NAMALWA (cell line): ENCODE measurements at places on chromosomes 4 and X.
A peak's percentile ranks its signal among the peaks of the same experiment; 100 is the strongest.

- no peak for DNase-seq
Observed at GRCh38 chrX:155956099-155956498, 41.4 kb upstream of the IL9R start.

GRCh38 chrX:131650637-131651410 lies 107.0 kb downstream of the OR13H1 start:
- no peak for DNase-seq

- no peak for DNase-seq
Observed at GRCh38 chr4:140097572-140097971, 56.4 kb downstream of the MAML3 start.

DNA sequence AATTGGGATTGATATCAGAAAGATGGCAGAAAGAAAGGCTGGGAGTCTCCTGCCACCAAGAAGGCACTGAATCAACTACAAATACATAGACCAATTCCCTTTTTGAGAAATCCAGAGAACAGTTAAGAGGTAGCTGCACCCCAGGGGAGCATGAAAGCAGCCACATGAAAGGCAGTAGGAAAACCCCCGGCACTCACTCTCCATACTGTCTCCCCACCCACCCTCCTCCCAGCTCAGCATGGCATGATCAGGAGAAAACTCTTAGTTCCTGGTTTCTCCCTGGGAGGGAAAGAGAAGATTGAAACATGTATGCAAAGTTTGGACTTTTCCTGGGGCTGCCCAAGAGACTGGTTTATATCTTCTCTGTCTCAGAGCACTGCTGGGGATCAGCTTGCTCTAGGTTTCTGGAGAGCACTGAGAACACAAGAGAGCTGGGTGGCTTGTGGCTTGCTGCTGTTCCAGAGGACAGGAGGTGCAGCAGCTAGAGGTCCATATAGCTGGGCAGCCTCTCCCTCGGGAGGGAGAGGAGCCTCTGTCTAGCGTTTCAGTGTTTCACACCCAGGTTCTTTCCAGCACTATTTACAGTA lies 305.7 kb downstream of the PDGFC start:
- DNase-seq, result no peak

GRCh38 chr4:47827343-47828047 lies 10.4 kb downstream of the CORIN start:
- no peak for DNase-seq

DNA sequence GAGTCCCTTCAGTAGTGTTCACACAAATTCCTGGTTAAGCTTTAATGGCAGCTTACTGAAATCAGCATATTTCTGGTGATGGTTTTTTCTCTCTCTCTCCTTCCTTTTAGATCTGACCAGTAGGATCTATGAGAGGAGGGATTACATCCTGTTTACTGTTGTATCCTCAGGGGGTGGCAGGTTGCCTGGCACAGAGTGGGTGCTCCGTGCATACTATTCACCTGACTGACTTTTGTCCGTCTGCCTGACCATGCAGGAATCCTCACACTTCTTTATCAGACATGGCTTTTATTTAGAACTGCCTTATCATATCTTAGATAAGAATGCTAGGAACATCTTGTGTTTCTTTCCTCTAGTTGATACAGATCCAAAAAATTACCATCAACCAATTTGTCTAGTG lies 29.6 kb downstream of the MCUB start:
- no peak for DNase-seq

DNA sequence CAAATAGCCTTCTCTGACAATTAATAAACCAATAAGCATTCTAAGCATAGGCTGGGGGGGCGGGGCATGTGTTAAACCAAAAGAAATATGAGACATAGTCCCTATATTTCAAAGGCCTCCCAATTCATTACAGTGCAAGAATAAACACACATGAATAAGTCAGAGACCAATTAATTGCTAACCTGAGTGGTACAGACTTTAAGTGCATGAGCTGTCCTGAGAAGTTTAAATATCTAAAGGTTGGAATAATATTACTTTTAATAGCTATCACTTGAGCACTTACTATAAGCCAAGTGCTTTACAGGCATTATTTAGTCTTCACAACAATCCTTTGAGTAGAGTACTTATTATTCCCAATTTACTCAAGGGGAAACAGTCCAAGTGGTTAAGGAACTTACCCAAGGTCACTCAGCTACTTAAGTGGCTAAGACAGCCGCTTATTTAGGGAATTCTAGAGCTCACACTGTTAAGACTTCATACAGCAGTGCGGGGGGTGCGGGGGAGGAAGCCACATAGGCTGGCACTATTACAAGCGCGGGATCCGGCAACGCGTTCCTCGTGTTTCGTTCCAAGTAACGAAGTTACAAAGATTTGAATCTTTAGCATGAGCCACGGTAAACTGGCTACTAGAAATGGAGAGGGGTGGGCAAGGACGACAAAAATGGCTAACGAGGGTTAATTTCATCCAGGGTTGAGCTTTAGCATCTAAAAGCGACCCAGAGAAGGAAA lies 1.4 kb downstream of the THOC2 start:
- DNase-seq, result no peak

DNA sequence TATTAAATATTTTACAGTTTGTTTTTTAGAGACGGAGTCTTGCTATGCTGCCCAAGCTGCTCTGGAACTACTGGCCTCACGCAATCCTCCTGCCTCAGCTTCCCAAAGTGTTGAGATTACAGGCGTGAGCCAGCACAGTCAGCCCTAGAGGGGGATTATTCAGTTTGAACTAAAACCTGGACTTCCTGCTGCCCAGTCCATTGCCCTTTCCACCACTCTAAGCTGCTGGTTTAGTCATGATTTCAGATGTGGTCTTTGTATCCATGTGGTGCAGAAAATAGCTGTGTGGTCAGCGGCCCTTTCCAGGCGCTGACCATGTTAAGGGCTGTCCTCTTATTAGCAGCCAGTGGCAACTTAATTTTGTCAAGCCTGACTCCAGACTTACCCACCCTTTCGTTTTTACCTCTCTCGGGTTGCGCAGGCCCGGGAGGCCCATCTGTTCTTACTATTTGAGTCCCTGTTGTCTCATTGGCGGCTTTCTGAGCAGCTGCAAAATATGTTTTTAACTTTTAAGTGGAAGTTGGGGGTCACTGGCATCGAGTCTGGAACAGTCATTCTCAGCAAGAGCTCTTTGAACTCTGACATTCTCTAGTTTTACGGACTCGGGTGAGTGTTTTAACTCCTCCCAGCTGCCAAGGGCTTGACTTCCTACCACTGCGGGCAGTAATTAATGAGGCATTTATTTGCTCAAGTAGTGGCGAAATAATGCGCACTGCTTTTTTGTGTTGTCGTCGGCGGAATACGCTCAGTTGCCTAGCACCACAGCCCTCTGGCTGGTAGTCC lies 773 bp upstream of the VMA21 start:
- DNase-seq, result peak; percentile 73

DNA sequence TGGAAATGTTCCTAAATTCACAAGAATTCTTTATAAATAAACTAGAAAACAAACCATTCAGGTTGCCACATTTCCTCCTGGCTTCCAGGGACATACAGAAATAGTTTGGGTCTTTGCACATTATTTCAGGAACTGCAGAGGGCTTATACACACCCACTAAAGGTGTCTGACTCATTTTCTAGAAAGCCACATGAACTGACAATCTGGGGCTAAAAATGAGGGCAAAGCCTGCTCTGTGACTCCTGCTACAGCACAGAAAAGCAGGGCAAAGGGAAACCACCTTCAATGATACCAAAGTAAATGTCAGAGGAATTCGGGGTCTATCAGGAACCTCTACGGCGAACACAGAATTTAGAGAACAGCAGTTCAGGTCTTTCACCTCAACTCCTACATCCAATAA lies 112.2 kb upstream of the MAP3K15 start:
- DNase-seq, result no peak

DNA sequence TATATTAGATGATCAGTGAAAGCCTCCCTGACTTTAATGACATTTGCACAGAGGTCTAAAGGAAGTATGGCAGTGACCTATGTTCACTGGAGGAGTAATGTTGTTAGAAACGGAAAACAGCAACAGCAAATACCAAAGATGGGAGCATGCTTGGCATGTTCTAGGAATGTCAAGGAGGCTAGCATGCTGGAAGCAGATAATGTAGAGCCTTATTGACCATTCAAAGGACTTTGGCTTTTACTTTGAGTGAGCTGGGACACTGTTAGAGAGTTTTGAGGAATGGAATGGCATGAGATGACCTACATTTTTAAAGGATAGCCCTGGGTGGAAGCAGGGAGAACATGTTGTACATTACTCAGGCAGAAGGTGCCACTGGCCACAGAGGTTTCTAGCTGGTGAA lies 6.0 kb downstream of the RPA4 start:
- no peak for DNase-seq

- DNase-seq, result no peak
Observed at GRCh38 chr4:181858741-181859140, 384.5 kb upstream of the TENM3 start.

- no peak for DNase-seq
Observed at GRCh38 chrX:40625294-40625693, 2.1 kb downstream of the MPC1L start.

DNA sequence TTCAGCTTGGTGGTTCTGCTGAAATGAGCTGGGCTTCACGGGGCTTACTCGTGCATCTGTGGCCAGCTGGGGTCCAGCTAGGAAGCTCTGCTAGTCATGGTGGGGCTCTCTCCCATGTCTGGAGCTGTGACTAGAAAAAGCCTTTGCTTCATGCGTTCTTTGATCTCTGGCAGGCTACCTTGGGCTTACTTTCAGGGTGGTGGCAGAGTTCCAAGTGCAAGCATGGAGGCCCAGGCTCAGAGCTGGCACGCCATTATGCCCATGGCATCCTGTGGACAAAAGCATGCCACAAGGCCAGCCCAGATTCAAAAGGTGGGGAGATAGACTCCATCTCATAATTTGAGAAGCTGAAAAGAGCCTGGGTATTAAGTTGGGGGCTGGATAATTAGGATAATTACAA lies 55.4 kb upstream of the GBA3 start:
- DNase-seq, result no peak

DNA sequence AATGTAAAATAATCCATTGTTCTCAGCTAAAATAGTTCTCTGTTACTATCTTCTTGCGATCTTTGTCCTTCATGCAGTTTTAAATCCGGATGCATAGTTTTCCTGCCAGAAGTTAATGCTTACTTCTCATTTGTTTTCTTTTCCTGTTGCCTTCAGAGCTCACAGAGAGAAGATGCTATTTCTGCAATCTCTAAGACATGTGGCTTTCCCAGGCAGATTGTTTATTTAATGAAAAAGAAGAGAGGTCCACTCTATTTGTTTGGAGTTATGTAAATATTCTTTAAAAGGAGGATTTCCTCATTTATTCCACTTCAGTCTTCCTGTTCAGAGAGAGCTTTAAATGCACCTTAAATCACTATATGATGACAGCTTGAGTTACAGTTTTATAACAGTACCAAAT lies 39.3 kb upstream of the HPGD start:
- DNase-seq, result no peak

- no peak for DNase-seq
Observed at GRCh38 chrX:71107762-71108360, 1.3 kb upstream of the CXorf65 start.

DNA sequence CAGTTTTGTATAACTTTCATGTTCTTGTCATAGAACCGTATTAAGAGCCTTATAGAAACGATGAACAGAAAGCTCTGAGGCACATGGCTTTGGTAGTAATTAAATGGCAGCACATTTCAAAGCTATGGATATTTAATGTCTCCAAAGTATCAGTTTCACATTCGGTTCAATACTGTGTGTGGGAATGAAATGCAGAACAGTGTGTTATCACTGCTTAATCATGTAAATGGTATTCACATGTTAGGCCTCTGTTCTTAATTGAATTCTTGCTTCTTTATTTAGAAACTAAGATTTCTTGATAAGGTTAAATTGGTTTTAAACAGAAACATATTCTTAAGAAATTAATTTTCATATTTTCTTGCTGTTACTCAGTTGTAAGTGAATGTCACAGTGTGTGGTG lies 701.0 kb upstream of the PITX2 start:
- DNase-seq, result no peak

- DNase-seq, result no peak
Observed at GRCh38 chr4:172232966-172233365, 419.8 kb downstream of the GALNTL6 start.

GRCh38 chrX:151393514-151393913 lies 3.5 kb upstream of the VMA21 start:
- DNase-seq, result peak; percentile 49

- no peak for DNase-seq
Observed at GRCh38 chr4:66693694-66694093, 851.6 kb downstream of the CENPC start.

DNA sequence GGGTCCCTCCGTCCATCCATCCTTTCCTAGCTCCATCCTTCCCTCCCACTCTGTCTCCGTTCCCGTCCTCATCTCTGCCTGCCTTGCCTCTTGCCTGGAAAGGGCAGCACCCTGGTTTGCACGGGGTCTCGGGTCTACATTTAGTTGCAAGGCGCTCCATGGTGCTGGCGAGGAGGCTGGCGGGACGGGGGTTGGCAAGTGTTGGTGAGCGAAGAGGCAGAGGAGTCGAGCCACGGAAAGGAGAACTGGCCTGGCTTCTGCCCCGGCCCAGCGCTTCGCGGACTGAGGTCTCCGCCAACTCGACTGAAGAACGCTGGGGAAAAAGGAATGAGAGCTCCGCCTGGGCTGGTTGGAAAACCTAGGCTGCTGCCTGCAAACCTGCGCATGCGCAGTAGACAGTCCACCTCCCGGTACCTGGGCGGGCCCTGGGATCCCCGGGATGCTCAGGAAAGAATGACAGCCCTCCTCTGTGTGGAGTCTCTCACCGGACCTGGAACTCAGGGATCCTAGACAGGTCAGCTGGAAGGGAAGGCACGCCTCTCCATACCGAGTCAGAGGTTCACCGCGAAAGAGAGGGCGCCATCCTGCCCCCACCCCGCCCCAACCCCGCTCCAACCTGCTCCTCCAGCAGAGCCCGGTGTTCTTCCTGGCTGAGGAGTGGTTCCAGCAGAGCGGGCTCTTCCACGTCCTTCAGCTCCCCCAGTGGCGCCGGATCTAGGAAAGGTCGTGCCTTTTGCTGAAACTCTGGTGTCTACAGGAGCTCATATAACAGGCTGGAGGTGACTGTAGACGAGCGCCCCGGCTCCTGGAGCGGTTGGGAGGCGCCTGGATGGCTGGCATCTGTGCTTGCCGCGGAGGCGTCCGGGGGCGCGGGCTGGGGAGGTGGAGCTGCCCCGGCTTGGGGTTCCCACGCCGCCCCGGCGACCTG lies 6.0 kb downstream of the FRG2 start:
- DNase-seq, result no peak

DNA sequence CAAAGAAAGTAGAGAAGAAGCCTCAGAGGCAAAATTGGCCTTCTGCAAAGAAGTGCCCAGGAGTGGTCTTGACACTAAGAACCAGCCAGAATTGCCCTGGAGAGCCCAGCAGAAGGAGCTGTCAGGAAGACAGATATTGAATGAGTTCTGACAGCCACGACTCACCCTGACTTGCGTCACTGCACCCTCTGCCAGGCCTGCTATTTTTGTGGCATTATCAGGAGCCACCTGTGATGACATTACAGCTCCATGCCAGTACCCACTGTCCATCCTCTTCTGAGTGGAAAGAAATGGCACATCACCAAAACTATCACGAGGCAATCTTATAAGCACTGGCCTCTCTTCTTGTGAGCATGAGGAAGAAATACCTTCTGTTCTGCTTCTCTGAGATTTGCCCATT lies 67.7 kb downstream of the SMIM20 start:
- DNase-seq, result no peak

- DNase-seq, result no peak
Observed at GRCh38 chr4:78057135-78057599, at the start of gene FRAS1. TSS of gene FRAS1 (plus strand) at chr4:78057323. CDS start at chr4:78058010, 687 bp downstream.
